ENCODE measurements at places on chromosomes 7 and 10.

- DNase-seq: no peak
Observed at GRCh38 chr10:78817361-78817760, 251.4 kb upstream of the ZMIZ1 start.

DNA sequence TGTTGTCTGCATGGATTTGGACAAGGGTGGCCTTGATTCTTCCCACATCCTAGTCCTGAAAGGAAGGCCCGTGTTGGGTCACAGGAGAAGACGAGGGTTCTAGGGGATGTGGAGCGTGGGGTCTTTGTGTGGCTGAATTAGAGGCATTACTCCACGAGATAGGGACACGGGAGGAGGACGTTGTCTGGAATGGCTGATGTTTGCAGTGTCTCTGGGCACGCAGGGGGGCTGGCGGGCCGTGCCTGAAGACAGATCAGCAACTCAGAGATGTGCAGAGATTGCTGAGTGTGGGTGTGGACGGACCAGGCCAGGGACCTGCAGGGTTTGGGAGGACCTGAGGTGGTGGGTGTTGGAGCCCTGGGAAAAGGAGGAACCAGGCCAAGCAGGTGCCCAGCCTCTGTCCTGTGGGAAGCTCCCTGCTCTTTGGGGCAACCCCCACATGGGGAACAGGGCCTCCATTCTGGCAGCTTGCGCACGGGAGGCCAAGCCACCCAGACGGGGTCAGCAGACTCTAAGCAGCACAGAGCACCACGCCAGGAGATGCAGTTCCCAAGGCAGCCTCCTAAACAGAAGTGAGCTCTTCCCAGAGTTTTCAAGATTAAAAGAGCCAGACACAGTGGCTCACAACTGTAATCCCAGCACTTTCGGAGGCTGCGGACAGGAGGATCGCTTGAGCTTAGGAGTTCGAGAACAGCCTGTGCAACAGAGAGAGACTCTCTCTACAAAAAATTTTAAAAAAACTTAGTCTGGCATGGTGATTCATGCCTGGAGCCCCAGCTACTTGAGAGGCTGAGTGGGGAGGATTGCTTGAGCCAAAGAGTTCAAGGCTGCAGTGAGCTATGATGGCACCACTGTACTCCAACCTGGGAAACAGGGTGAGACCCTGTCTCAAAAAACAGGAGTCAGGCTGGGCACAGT is 71.0 kb upstream of the GTF2I start:
- no peak for DNase-seq

GRCh38 chr7:40773656-40774055 is 638.9 kb downstream of the SUGCT start:
- no peak for DNase-seq

GRCh38 chr10:63692220-63692896 is 171.2 kb downstream of the REEP3 start:
- no peak for DNase-seq

DNA sequence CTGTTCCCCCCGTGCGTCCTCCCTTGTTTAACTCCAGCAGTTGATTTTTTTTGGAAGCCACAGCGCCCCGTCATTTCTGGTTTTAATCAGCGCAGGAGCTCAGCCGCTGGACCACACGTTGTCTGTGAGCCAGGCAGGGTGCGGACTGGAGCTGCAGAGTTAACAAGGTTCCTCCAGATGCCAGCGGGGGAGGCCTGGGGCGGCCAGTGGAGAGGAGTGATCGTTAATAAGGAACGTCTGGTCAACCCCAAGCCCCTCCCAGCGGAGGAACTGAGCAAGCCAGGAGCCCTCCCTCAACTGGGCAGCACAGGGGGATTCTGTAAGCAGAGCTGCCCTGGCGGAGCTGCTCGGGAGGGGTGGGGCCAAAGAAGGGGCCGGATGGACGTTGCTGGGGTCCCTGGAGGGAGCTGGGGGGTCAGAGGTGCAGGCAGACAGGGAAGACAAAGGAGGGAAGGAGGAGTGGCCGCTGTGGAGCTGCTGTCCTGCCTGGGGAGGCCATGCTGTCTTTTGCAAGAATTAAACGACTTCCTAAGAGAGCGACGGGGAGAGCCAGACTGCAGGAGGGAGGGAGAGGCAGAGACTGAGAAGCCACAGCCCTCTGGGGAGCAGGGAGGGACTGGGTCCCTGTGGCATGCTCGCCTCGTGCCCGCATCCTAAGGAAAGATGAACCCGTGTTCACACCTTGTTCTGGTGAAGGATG is 537.1 kb upstream of the FOXK1 start:
- DNase-seq: no peak

GRCh38 chr7:123824754-123825067 is 20.3 kb upstream of the HYAL4 start:
- DNase-seq: no peak
